Anterior cingulate cortex (tissue), 58 donors: ENCODE measurements at places on chromosomes 2 and 18.

DNA sequence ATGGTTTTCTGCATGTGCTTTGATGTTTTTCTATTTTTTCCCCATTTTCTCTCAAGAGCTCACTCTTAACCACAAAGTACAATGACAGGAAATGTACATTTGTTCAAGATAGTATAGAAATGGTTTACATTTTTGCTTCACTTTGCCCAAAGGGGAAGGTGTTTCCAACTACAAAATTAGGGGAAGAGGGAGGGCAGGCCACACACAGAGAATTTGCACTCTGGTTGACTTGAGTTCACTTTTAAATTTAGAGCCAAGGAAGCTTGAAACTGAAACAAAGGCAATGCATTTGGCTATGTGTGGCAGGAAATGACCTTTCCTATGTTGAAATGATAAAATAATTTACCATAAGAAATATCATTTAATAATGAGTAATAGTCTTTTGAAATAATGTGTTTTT lies 19.1 kb upstream of the VIT start:
- no peak for DNase-seq

DNA sequence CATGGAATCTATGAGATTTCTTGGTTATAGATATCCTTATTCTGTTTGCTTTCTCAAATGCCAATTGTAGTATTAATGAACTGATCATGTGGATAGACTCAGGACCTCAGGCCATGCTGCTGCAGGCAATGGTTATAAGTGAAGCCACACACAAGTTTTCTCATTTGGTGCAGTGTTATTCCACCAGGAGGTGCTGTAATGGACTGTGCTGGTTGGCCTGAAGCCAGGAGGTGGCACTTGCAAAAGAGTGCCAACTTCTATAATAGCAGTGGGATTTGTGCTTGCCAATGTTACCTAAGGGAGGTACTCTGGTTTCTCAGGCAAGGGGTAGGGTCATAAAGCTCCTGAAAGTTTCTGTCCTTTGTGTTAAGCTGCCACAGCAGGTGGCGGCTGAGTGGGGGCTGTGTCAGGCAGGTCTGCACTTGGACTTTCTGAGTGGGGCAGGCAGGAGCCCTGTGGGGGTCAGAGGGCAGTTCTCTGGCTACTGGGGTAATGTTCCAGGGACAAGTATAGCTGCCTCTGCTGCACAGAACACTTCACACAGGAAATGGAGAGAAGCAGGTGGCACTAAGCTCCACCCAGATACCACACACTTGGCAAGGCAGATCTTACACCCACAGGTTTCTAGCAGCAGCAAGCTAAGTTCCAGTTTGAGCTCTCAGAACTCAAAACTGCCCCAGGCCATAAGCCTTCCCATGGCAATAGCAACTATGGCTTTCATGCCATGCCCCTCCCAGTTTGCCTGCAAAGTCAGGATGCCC lies 352.6 kb upstream of the CWC22 start:
- no peak for DNase-seq

DNA sequence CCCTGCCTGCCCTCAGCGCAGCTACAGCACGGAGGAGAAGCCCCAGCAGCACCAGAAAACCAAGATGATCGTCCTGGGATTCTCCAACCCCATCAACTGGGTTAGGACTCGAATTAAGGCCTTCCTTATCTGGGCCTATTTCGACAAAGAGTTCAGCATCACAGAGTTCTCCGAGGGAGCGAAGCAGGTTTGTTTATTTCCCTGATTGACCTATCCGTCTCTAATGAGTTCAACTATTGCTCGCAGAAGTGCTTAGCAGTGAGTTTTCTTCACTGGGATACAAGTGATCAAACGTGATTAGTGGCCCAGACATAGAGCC lies 639 bp downstream of the MAIP1 start:
- no peak for DNase-seq

DNA sequence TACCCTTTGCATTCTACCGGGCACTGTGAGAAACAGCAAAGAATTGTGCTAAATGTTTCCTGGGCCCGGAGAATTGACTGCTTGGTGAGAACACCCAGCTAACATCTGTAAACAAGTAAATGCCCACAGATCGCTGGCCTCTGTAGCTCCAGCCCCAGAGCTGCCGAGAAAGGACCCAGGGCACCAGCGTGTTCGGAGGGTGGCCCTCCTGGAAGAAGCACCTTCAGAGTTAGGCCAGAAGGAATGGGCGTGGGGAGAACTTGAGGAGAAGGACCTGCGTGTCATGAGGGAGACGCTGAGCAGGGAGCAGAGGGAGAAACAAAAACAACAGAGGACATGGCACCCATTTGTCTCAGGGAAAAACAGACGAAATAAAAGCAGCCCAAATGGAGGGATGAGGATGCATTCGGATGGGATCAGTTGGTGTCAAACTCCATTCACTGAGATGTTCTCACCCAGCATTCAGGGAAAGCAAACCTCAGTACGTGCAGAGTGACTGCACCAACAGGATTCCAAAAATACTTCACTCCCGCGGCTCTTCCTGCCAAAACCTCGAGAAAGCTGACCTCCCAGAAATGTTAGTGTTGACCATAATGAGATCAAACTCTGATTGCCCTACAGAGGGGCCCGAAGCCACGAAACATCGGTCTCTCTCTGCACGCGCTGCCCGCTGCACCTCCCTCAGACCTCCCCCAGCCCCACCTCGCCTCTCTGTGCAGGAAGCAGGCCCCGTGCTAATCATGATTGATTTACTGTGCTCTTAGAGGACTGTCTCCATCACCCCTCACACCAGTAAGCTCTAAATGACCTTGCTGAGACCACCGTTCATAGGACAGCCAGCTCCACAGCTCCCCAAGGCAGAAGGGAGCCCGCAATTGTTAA lies 376.3 kb upstream of the SALL3 start:
- no peak for DNase-seq

- peak; percentile 66 for DNase-seq
Observed at GRCh38 chr2:240143801-240144648, 3.6 kb upstream of the OTOS start.

DNA sequence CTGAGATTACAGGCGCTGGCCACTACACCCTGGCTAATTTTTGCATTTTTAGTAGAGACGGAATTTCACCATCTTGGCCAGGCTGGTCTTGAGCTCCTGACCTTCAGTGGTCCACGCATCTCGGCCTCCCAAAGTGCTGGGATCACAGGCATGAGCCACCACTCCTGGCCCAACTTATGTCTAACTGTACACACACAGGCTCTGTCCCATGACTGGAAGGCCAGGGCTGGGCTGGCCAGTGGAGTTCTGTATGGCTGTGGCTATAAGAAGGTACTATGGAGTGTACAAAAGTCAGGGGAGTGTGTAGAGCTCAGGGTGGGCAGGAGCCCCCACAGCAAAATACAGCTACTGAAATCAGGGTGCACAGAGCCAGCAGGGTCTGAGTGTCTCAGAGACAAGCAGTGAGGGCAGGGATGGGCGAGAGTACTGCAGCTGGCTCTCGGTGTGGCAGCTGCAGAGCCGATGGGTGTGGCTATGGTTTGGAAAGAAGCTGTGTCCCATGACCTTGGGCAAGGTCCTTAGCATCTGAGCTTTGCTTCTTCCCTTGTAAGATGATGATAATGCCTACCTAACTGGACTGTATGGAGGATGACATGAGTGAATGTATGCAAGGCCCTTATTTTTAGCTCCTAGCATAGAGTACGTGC lies 10.4 kb upstream of the MSGN1 start:
- DNase-seq, result no peak

- no peak for DNase-seq
Observed at GRCh38 chr2:233061591-233062450, 1.7 kb downstream of the INPP5D start.

GRCh38 chr18:61964616-61965015 lies 71.8 kb upstream of the RNF152 start:
- DNase-seq, result no peak

GRCh38 chr18:74623047-74623816 lies 25.6 kb downstream of the ZNF407 start:
- DNase-seq, result peak; percentile 10

DNA sequence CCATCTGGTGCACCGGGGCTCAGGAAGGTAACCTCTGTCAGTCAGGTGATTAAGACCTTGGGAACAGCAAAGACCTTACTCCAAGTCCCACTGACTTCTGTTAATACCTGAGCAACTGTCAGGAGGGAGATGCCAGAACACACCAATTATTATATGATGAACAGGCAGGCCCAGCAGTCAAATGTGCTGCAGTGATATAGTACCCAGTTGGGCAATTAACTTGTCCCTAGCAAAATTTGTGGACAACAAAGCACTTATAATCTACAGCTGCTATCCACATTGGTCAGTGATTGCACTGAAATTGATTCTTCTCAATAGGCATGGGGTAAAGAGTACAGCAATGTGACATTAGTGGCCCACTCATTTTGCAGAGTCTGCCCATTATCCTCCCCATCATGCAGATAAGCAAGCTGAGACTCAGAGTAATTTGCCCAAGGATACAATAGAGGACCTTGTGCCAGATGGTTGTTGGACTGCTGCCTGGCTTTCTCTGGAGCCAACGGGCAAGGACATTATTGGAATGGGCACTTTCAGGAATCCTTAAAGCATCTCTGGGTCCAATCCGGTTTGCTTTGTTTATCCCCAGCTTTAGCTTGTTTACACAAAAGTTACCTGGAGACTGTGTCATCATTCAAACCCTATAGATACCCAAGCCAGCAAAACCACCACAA lies 147.6 kb downstream of the CCBE1 start:
- DNase-seq, result no peak

DNA sequence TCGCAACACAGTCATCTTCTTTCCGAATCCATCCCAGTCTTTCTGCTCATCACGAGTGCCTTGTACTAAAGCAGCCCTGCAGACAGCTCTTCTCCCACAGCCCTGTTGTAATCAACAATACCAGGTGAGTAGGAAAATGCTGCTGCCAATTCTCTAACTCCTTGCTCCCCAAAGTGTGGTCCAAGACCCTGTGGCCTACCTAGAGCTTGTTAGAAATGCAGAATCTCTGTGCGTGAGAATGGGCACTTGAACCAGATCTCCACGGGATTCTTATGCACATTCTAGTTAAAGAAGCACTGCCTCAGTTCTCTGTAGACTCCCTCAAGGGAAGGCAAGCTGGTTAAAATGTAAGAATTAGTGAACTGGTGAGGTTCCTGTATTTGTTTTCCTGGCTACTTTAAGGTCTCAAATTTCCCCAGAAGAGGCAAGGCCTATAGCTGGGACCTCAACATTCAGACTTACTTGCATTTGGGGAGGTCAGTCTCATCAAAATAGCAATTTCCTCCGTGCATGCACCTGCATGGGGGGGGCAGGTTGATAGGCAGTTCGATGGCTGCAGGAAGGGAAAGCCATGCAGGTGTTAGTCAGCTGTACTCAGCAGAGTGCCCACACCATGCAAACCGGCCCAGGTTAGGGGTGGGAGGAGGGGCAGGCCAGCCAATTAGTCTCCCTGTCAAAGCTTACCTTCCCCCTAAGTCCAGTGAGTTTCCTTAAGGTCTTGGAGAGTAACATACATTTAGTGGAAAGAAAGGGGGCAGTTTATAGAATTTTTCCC lies 70.8 kb downstream of the DHRS9 start:
- no peak for DNase-seq

DNA sequence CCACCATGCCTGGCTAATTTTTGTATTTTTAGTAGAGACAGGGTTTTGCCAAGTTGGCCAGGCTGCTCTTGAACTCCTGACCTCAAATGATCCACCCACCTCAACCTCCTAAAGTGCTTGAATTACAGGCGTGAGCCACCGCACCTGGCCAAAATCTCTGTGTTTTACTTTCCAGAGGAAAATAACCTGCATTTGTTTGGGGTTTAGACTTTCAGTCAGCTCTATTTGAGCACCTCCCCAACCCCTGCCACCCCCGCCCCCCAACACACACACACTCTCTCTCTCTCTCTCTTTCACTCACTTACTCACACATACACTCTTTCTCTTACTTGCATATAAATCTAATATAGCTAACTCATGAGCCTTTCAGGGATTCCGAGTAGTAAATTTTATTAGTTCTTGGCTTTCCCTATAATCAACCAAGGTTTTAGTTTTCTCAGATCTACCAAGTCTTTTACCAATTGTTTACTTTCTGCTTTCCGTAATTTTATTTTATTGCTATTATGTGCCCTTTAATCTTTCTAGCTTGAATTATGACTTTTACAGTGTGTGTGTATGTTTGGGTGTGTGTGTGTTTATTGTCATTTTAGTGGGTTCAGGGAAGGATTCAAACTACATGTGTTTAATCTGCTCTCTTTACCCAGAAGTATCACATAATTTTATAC lies 24.5 kb downstream of the MFSD6 start:
- no peak for DNase-seq

DNA sequence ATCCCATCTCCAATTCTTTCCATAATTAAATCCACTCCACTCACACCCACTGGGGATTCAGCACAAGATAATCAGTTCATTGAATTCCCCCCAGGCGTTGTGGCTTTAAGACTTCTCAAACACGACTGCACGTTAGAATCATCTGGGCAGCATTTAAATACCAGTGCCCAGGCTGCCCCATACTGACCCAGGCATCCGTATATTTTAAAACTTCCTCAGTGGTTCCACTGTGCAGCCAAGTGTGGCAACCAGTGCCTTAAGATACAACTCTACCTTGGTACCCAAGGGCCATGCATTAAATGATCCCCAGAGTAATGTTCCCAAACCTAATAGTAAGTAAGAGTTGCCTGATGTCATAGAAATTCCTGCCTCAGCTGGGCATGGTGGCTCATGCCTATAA lies 54.3 kb upstream of the BZW1 start:
- DNase-seq, result no peak

DNA sequence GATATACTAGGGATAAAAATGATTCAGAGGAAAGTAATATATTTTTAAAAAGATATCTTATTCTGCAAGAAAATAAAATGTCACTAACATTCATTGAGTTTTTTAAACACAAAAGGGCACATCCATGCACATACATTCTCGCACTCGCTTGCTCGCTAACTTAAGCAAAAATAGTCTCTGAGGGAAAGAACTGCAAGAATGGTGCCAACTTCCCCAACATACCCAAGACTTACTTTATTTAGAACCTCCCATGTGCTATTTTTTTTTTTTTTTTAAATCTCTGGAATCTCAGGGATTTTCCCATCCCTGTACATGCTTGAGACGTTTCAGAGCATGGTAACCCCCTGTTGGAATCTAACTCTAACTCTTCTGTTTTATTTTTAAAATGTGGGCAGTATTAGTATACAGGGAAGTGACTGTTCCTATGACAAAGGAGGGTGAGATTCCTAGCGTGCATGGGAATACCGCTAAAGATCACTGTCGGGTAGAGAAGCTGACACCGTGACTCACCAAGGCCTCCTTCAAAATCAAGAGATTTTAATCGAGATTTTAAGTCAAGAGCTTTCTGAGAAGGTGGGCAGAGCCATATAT lies 187.9 kb upstream of the ZEB2 start:
- no peak for DNase-seq

GRCh38 chr2:219142329-219142728 lies 18.3 kb downstream of the NHEJ1 start:
- no peak for DNase-seq
